ENCODE measurements at places on chromosomes 16 and 17.

DNA sequence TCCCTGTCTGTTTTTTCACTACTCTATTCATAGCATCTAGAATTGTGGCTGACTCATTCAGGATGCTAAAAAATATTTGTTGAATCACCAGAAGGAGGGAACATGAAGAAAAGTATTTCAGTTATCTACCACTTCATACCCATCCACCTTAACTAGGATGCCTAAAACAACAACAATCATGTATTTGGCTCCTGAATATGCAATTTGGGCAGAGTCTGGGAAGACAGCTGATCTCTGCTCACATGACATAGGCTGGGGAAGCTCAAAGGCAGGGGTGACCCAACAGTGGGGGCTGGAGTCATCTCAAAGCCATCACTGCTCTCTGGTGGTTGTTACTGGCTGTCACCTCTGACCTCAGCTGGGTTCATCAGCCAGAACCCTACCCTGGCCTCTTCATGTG is 80.1 kb upstream of the RPL38 start:
- no peak for DNase-seq

DNA sequence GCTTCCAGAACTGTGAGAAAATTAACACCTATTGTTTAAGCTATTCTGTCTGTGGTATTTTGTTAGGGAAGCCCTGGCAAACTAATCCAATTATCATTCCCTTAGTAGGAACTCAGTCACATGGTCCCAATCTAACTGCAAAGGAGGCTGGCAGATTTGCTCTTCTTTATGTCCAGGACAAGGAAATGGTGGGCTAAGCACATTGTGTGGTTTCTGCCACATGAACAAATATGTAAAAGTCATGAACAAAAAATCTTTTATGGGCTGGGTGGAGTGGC is 278.6 kb upstream of the RPL38 start:
- no peak for DNase-seq

GRCh38 chr17:1000597-1001461 is 3.9 kb downstream of the TIMM22 start:
- DNase-seq, result no peak

- DNase-seq, result no peak
Observed at GRCh38 chr17:70123193-70123592, 46.1 kb upstream of the KCNJ2 start.

DNA sequence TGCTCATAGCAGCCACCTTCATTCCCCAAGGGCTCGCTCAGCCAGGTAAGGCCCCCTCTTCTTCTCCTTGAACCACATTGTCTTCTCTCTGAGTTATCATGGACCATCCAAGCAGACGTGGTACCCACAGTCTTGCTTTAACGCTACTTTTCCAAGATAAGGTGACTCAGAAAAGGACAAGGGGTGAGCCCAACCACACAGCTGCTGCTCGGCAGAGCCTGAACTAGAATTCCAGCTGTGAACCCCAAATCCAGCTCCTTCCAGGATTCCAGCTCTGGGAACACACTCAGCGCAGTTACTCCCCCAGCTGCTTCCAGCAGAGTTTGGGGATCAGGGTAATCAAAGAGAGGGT is 272 bp downstream of the CCL2 start:
- no peak for DNase-seq

GRCh38 chr17:50221266-50221863 is 19.9 kb upstream of the COL1A1 start:
- DNase-seq, result no peak

- no peak for DNase-seq
Observed at GRCh38 chr16:71501547-71501946, 12.4 kb upstream of the ZNF19 start.
